ENCODE measurements at places on chromosomes 4 and X. TPM values are rescaled to one million over a fixed set of nuclear protein-coding genes. Genes with fewer than 3 reads are reported as not detected.

Gene PTTG2
- 0.37 TPM for total RNA-seq

Gene CTAG1B
- total RNA-seq, result not detected

Gene ITIH6
- total RNA-seq, result not detected

Gene GC
- total RNA-seq, result not detected

Gene RAB40A
- under 0.01 TPM for total RNA-seq

Gene ZFP42
- total RNA-seq, result not detected

Gene SSX3
- total RNA-seq, result not detected
